ENCODE measurements at places on chromosomes 3 and 15.

GRCh38 chr15:33677238-33677830, 291.0 kb upstream of the CHRM5 start:
- DNase-seq, result no peak

- no peak for DNase-seq
Observed at GRCh38 chr15:48946074-48946839, 17.5 kb downstream of the SHC4 start.

DNA sequence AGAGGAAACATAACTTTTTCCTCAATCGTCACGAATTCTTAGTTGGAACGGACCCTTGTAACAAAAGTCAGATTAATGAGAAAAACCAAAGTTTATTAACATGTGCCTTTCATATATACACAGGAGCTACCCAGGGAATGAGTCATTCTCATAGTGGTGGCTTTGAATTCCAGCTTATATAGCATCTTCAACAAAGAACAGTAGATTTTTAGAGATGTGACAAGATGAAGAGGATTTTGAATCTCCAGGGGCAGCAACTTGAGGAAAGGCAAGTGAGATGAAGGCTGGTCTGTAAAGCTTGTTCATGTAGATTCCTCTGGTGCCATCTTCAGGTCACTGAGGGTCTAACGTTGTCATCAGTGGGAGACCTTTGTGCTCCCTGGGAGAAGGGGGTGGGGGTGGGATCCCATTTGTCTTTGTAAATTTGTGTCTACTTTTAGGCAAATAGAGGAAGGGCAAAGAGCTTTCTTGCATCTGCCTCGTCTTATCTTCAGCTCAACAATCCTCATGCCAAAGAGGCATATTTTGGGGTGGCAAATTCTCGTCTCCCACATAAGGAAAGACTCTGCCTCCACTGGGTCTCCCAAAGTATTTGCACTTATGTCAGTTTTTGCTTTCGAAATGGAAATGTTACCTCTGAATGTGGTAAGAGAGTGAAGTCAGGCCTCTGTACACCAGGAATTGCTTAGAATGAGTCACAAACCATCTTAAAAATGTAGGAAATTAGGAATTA, 29.5 kb downstream of the CLEC3B start:
- DNase-seq, result no peak

DNA sequence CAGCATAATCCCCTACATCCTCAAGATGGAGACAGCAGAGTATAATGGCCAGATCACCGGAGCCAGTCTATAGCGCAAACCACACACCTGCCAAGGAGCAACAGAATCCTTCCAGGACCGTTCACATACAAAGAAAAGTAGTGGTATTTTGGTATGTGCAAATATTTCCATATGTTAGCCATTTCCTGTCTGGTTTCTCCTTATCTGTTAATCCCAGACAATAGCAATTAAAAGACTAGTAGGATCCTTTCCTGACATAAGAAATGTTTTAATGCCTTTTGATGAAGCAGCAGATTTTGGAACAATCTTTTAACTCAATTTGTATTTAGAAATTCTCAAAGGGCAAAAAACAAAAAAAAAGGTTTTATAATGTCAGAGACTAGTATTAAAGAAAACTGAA, 22.2 kb downstream of the MRPS25 start:
- no peak for DNase-seq

- no peak for DNase-seq
Observed at GRCh38 chr3:12132881-12133280, 25.8 kb downstream of the TIMP4 start.

DNA sequence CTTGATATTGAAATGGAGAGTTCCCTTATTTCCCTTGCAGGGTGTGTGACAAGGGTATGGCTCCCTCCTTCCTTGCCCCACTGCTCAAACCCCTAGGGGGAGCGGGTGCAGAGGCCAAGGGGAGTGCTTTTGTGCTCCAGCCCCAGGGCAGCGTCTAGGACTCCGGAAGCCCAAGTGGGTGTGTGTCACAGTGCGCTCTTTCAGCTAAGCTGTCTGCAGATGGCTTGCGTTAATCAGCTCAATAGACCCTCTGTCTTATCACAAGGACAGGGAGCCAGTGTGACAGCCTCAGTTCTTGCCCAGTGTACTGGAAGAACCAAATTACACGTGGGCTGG, 523.6 kb upstream of the LMCD1 start:
- no peak for DNase-seq

GRCh38 chr3:63528325-63529000, 124.0 kb upstream of the SNTN start:
- no peak for DNase-seq

GRCh38 chr15:73114064-73114463, 61.8 kb downstream of the NEO1 start:
- DNase-seq, result no peak

DNA sequence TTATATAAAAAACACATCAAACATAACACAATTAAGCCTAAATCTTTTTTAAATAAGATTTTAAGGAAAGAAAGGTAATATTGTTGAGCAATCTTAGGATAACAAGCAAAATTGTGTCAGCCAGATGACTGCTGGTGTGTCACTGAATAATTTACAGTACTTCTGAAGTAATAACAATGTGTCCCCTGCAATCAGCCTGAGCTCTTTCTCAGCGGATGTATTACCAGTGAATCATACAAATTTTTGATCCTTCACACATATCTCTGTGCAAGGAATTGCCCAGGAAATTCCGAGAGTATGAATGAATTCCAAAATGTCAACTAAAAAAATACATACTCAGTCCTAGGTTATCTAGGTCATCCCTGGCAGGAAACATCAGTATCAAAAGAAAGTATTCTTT, 76.6 kb upstream of the PTX3 start:
- DNase-seq, result no peak

- DNase-seq, result no peak
Observed at GRCh38 chr3:53592862-53593261, 98.5 kb downstream of the CACNA1D start.

DNA sequence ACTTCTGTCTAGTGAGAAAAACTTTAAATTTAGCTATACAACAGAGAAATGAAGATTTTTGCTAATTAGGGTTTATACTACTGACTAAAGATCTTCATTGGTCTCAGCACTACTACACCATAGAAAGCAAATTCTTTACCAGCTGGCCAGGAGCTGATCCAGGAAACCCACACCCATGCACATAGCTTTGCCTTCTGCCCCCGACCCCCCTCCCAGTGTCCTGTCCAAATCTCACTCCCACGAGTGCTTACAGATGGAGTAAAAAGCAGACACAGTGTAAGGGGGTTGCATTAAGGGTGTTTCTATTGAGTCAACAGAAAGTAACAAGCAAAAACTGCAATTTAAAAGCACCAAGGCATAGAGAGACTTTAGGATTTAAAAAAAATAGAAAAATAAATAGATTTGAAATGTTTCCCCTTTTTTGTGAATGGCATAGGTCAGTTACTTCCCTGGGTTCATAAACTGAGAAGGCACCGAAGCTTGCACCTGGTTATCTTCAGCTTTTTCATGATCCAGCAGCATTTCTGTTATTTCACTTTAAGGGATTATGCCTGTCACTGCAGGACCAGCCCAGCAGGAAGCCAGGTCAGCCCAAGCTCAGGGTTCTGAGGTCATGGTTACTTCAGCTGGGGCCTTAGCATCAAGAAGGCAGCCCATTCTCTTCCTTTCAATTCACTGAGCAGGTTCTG, 124.3 kb downstream of the CTNNB1 start:
- DNase-seq, result no peak

DNA sequence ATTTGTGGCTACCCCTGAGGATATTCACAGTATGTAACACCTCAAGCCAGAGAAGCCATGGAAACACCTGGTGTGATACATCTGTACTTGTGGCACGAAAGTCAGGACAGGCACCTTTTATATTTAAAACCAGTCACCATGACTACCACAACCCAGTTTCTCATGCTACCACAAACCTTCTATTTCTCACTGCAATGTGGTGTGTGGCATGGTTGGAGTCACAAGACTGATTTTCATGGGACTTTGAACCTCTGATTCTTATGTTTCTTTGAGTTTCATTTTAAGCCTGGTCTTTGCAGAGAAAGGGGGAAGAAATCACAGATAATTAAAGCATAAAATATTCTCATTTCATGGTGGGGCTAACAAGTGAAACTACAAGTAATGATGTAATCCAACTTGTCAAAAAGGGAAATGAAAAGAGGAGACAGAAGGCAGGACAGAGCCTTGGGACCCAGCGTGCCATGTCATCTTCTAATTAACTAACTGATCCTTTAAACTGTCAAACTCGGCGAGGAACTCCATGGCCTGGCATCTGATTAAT, 175.9 kb downstream of the PDZRN3 start:
- no peak for DNase-seq

- DNase-seq, result no peak
Observed at GRCh38 chr15:77528968-77529319, 103.8 kb downstream of the LINGO1 start.

DNA sequence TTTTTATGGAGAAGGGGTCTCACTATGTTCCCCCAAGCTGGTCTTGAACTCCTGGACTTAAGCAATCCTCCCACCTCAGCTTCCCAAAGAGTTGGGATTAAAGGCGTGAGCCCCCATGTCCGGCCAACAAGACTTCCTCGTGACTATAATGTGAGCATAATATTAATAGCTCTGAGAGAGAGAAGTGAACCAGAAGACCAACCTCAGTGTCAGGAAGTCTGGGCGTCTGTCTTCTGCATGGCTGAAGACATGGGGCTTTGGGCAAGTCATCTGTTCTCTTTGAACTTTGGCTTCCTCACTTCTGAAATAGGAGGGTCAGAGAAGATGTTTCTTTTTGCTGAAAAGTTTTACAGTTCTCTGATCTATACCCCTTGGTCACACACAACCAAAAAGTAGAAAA, 92.1 kb downstream of the SLC49A4 start:
- DNase-seq, result no peak

- no peak for DNase-seq
Observed at GRCh38 chr3:37712918-37713817, 148.5 kb upstream of the CTDSPL start.

- no peak for DNase-seq
Observed at GRCh38 chr3:147408188-147409100, 721 bp upstream of the ZIC1 start.

DNA sequence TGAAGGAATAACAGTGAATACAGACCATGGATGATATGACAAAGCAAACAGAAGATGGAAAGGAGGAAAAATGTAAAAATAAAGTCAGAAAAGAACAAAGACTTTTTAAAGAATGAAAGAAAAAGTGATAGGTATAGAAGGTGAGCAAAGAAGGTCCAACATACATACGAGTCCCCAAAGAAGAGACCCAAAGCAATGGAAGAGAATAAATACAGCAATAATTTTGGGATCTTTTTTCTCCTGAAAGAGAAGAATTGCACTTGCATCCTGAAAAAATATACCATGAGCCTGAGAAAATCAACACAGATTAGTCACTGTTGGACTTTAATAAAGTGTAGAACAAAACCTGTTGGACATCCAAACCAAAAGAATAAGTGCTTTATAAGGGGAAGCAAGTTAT, 85.3 kb upstream of the SLC6A1 start:
- no peak for DNase-seq

DNA sequence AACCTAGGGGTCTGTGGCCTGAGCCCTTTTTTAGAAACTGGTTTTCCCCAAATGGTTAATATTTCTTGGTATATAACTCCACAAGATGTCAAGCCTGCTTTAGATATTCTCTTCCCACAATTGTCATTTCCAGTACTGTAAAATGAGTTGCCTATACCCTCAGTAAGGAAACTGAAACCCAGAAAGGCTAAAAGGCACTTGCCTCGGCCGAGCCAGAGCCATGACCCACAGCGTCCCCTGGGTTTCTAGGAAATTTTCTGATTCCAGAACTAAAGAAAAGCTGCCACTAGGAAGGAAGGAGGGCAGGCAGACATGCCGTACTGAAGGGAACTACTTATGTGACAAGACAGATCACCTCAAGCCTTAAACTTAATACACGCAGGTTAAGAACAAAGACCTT, 59.1 kb downstream of the ATP8B4 start:
- DNase-seq, result no peak

GRCh38 chr3:188417766-188418165, 263.8 kb downstream of the LPP start:
- no peak for DNase-seq

GRCh38 chr3:194204042-194204987, 68.4 kb downstream of the HES1 start:
- DNase-seq, result no peak

- no peak for DNase-seq
Observed at GRCh38 chr15:70247281-70247680, 149.6 kb upstream of the TLE3 start.

DNA sequence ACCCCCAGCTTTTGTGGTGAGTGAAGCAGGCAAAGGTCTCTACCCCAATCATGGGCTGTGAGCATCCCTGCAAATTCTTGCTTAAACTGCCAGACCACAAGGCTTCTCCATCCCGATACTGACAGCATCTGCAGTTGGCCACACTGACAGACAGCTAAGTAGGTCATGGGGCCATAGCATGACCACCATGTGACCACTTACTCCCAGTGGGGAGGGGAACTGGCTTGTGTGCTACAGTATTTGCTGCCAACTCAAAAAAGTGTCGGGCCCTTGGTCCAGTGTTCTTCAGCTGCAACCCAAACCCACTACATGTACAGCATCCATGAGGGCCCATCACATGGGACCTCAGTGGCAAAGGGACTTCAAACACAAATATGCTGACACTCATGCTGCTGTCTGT, 103.4 kb downstream of the SEC22A start:
- no peak for DNase-seq

GRCh38 chr15:58257776-58258325, 119.7 kb downstream of the AQP9 start:
- DNase-seq, result no peak

GRCh38 chr3:12722226-12722625, 36.8 kb downstream of the TMEM40 start:
- no peak for DNase-seq

DNA sequence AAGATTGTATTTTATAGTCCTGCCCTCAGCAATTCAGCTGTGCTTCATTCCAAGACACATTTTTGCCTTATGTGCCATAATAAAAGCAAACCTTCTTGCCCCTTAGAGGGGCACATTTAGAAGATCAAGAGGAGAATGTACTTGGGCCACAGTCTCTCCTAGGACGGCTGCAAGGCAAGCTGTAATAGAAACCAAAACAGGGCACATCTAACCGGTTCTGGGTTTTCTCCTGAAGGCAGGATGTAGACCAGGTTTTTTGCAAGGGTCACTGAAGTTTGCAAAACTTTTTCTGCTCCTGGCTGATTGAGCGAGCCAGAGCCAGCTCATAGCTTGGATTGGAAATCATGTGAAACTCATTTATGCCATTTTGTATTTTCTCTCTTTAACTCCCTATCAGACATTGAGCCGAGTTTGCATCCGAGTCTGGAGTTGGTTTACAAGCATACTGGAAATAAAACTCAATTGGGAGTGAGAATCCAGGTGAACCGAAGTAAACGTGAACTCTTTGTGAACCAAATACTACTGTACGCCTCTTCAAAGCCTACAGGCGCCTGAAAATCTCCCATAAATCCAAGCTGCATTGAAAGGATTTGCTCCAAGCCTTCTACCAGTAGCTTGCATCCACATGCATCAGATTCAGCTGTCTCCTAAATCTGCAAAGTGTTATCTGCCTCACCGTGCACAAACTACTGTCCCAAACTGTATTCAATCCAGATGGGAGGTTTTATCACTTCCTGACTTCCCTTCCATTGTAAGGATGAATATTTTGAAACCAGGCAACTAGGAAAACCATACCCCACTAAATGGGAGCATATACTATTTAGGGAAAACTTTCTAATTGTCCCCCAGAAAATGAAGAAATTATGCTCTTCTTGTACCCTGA, 60.9 kb upstream of the TSC22D2 start:
- DNase-seq, result no peak

Data from stimulated activated CD8-positive, alpha-beta memory T cell treated with anti-CD3 and anti-CD28 coated beads, Interleukin-2, amount 100 ng/mL, for 1 hour (primary cell).